ENCODE measurements at places on chromosomes 3 and 15. TPM values are rescaled to one million over a fixed set of nuclear protein-coding genes. Genes with fewer than 3 reads are reported as not detected.

- no peak for DNase-seq
Observed at GRCh38 chr3:45259133-45259532, 33.0 kb upstream of the TMEM158 start.

DNA sequence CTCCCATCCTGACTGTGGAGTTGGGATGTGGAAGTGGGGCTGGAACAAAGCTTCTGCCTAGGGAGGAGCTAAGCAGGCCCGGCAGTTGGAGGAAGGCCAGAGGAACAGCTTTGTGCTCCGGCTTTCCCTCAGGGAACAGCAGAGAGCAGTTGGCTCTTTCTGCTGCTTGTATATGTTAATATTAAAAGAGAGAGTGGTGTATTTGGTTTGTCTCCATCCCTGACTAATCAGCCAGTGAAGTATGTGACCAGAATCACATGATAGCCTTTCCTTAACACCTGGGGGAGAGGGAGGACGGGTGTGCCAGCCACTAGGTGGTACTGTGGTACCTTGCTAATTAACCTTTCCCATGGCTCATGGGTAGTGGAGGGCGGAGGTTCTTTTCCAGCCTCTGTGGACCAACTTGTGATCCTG, 10.0 kb downstream of the EIF2B5 start:
- DNase-seq, result no peak

- no peak for DNase-seq
Observed at GRCh38 chr15:48929661-48930060, 34.1 kb downstream of the SHC4 start.

GRCh38 chr3:101179637-101180036, 140.7 kb downstream of the IMPG2 start:
- DNase-seq, result no peak

GRCh38 chr15:27082526-27082925, 111.5 kb downstream of the GABRG3 start:
- no peak for DNase-seq

The SPATA12 gene
- total RNA-seq, result not detected

DNA sequence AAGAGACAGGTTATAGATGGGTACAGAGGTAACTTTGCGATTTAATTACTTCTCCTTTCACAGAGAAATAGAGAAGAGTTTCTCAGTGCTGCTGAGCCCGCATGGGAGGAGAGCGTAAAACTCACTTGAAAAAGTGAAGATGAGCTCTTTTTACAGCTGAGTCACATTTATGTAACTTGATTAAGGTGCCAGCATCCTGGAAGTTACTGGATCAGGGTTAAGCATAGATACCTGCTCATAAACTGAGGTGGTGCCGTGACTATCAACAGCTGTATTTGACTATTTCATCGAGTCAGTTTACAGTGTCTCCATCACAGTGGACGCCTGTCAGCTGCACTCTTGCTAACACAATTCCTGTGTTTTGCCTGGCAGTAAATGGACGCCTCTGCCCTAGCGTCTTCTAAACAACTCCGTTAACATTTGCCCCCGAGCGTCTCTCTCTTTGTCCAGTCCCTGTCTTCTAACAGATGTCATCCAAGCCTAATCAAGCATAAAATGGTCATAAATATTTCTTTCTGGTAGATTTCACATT, 414.6 kb downstream of the FOXP1 start:
- DNase-seq, result no peak

DNA sequence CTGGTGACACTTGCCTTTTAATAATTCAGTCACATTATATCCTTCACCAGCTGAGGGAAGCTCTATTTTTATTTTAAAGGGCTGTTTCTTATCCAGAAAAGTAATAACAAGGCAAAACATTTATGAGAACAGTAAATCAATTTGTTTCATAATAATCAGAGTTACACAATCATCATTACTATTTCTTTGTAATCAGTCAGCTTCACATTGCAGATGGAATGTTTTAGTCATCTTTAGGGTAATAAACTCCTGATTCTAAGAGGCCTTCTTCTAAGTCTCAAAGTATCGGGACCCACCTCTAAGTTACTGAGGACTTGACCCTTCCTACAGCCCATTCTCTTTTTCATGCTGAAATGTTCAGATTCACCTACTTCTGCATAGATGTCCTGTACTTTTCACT, 298.3 kb upstream of the TGFBR2 start:
- DNase-seq, result no peak

- DNase-seq, result no peak
Observed at GRCh38 chr3:137509354-137510045, 254.6 kb upstream of the SOX14 start.

GRCh38 chr3:192861972-192862371, 55.7 kb downstream of the MB21D2 start:
- no peak for DNase-seq

- no peak for DNase-seq
Observed at GRCh38 chr3:183239046-183239445, 14.0 kb upstream of the B3GNT5 start.

The TGM4 gene
- total RNA-seq, result not detected

GRCh38 chr15:61196711-61197586, 32.2 kb downstream of the RORA start:
- no peak for DNase-seq

The PLAAT1 gene
- total RNA-seq, result not detected

- DNase-seq, result no peak
Observed at GRCh38 chr3:3316521-3316920, 137.0 kb upstream of the CRBN start.

DNA sequence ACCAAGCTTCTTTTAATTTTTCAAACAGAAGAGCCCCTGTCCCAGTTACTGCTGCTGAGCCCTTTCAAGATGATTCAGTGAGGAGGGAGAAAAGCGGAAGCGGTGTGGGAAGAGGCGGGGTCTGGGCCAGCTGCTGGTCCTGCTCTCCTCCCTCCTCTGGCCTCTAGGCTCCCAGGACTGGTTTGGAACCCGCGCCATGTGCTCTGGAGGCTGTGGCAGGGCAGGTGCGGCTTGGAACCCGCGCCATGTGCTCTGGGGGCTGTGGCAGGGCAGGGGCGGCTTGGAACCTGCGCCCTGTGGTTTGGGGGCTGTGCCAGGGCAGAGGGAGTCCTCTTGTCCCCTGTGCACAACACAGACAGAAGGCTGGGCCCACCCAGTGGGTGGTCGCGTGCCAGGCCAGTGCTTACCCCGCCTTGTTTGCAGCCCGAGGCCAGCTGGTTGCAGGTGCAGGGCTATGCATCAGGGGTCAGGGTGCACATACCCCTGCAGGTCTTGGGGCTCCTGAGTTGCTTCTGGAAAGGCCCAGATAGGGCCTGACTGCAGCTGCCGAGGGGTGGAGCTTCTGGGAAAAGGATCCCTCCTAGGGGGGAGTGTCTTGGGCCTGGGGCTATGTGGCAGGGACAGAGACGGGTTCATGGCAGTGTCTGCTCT, 12.2 kb downstream of the ALG1L2 start:
- DNase-seq, result no peak

DNA sequence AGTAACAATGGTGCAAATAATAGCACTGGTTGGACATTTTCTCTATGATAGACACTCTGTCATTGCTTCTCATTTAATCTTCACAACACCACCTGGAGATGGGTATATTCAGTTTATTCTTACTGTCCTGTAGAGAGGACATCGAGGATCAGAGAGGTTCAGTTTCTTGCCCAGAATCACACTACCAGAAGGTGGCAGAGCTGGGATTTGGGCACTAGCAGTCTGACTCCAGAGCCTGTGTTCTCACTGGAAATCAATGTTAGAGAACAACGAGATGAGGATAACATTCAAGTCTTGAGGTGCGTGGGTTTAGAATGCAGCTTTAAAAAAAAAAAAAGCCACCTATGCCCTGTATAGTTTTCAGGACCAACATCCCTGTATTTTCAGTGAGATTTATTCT, 127.8 kb downstream of the SYNPR start:
- no peak for DNase-seq

The DPPA2 gene
- total RNA-seq, result not detected

GRCh38 chr15:66390678-66391077, 4.0 kb downstream of the MAP2K1 start:
- no peak for DNase-seq

DNA sequence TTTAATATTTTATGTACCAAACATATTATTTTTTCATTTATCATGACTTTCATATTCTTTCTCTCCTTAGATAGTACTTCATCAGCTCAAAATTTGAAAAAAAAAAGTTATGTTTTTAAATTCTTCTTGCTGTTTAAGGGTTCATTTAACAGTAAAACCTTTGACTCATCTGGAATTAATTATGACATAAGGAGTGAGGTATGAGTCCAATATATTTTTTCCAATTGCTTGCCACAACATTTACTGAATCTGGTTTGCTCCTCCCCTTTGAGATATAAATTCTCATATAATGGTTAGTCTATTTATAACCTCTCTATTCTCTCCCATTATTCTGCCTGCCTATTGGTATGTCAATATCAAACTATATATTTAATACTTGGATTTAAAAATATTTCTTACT, 387.8 kb downstream of the TUSC7 start:
- no peak for DNase-seq

DNA sequence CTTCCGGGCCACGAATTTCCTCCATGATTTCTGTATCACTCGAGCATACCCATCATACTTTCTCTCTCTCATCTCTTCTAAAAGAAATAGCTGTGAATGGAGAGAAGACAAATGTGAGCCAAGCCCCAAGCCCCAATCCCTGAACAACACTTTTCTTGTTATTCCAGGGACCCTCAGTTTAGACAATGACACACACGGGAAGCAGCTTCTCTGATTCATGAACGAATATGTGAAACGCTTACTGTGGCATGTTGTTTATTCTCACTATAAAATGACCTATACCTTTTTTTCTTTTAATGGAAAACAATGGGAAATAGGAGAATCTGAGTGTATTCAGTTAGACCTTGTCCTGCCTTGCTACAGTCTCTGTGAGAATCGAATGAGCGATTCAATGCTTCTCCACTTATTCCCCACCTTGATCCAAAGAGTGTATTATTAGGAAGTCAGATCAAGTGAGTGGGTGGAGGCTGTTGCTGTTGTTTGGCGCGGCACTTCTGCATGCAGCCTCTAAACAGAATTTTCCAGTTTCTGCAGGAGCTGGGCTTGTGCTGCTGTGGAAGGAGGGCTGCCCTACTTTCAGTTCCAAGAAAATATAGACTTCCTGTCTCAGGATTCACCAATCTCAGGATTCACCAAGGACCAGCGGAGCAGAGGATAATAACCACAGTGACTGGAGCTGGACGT, 32.4 kb upstream of the LDHAL6B start:
- DNase-seq, result no peak

DNA sequence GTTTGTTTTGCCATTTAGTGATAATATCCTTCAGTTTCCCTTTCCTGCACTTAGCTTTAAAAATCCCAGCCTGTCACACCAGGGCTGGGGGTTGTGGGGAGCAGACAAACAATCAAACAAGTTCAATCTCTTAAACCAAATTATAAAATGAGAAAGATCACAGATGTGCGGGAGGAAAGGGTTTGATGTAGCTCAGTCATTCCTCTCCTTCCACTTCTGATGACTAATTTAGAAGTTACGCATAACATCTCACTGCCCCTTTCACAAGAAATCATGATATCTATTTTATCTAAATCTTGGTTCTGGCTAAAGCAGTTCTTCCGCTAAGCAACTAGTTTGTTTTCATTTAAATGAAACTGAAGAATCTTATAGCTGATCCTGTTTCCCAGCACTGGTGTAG, 34.1 kb upstream of the ATG7 start:
- no peak for DNase-seq

GRCh38 chr3:56423661-56424099, 44.6 kb downstream of the ERC2 start:
- no peak for DNase-seq

DNA sequence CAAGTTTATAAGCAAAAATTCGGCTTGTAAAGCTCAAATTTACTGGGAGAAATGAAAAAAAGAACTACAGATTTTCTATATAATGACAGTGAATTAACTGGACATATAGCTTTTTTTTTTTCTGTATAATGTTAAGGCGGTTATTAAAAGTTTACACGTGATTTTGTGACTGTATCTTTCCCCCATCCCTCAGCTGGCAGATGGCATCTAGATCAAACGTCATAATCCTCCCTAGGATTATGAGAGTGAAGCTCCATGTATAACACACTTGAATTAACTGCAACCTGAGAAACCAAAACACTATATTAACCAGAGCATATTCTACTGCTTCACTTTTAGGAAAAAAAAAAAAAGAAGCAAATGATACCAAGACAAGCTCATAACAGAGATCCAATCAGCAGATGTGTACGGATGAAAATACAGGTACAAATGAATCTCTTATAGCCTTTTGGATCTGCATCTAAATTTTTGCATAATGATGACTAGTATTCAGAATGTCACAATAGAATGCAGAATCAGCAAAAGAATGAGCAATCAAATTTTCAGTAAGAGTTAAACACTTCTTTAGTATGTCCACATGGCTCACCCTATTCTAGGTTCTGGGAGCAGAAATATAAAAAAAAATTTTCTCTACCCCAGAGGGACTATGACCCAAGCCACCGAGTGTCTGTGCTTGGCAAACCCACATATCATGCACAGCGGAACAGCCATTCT, 12.4 kb downstream of the MOBP start:
- no peak for DNase-seq

- no peak for DNase-seq
Observed at GRCh38 chr15:89971592-89971997, 29.5 kb upstream of the ZNF710 start.

DNA sequence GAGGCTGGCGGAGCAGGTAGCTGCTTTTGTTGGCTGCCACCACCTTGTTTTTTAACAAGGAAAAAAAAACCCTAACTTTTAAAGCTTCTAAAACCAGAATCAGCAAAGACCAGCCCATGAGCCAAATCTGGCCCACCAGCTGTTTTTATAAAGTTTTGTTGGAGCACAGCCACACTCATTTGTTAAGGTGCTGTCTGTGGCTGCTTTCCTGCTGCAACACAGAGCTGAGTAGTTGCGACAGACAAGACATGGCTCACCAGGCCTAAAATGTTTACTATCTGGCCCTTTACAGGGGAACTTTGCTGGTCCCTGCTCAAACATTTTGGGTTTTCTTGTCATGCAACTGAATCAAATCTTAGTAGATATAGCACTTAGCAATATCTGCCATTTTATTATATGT, 18.9 kb downstream of the EFCAB12 start:
- DNase-seq, result no peak

The STRIT1 gene
- not detected for total RNA-seq

DNA sequence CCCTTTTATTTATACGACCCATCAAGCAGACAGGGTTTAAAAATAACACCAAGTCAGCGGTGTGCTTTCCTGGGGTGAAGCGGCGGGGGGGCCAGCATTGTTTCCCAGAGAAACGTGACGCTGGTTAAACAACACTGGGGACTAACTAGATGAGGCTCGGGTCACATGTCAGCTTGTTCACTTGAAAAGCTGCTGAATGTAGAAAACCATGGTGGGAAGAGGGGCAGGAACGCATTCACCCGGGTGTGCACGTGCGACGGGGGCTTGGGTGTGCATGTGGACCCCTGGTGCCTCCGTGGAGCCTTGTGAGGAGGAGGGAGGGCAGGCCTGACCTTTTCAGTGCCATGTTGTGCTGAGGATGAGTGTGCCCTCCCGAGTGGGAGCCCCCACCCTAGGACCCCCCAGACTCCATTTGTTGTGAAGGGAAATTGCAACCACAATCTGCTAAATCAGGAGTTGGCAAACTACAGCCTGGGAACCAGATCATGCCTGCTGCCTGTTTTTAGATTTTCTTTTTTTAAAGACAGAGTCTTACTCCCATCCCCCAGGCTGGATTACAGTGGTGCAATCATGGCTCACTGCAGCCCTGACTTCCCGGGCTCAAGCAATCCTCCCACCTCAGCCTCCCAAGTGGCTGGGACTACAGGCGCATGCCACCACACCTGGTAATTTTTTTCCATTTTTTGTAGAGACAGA, 70.4 kb upstream of the CMTM7 start:
- no peak for DNase-seq

- no peak for DNase-seq
Observed at GRCh38 chr15:38470816-38471215, 16.9 kb downstream of the FAM98B start.

The TSPAN3 gene
- 386 TPM for total RNA-seq

The ZIC4 gene
- total RNA-seq, result not detected

All from omental fat pad (tissue), 4 donors.